ENCODE measurements at places on chromosomes 16 and 17.

DNA sequence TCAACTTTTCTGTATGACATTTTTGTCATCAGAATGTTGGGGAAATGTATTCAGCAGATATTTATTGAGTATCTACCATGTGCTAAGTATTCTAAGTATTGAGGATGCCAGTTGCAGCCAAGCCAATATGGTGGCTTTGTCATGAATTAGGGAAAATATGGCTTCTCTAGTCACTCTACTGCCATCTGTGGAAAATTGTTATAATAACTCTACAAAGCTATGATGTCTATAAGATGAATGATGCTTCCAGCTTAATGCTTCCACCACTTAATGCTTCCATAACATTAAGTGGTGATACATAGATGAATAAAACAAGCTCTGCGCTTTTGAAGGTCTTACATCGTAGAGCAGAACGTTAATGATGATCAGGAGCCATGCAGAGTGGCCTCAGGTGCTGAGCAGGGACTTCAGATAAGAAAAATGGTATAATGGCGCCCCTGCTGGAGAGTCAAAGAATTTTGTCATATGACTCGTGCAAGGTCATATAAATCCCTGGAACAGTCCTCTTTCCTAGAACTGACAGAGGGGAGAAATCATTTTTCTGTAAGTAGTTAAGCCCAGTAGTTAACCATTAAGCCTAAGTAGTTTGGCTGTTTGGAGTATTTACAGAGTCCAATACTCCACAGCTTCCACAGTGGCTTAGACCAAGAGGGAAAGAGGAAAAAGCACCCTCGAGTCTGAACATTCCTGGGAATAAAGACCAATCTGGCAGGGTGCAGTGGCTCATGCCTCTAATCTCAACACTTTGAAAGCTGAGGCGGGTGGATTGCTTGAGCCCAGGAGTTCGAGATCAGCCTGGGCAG, 2.7 kb upstream of the TMIGD1 start:
- no peak for DNase-seq

DNA sequence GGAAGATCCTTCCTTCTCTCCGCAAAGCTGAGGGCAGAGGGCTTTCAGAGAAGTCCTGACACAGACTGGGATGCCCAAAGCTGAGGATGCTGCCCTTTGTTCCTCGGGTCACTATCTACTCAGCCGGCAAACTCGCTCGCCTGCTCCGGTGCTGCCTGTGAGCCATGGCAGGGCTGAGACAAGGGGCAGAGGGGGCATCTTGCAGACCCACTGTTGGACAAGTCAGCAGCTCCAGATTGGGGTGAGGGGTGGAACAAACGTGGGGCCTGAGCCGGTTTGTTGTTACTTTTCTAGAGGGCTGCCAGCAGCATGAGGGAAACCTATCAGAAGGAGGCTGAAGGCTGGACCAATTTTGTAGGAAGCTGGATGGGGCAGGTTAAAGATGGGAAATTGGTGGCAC, 47.1 kb upstream of the PIK3R6 start:
- DNase-seq = no peak

DNA sequence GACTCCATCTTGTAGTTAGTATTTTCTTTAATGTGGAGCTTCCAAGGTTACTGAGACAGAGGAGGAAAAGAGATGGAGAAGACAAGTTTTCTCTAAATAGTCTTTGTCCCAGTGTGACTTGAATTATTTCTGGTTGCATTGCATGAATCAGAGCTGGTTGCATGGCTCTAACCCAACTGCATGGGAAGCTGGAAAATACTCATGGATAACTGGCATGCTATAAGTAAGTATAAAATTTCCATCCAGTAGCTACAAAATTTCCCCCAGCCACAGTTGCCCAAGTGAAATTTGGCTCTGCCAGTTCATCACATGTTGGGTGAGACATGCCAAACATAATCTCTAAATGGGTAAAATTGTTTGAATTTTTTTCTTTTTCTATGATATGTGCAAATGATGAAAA, 1161.5 kb downstream of the CDH11 start:
- no peak for DNase-seq

GRCh38 chr16:75921281-75921680, 195.0 kb upstream of the CPHXL start:
- no peak for DNase-seq

DNA sequence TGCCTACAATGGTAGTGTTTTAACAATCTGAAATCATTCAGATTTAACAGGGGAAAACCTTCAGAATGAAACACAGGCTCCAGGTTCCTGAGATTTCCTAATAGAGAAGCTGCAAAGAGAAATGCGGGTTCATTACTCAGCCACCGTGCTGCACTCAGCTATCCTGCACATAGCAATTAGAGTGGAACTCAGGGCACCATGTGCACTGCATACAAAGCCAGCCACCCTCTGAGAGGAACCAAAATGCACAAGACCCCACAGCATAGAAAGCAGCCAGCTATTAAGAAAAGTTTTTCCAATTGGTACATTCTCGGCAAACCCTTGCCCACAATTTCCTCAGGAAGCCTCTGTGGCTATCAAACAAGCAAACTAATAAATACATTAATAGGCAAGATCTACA, 37.4 kb downstream of the TOM1L2 start:
- DNase-seq = no peak

DNA sequence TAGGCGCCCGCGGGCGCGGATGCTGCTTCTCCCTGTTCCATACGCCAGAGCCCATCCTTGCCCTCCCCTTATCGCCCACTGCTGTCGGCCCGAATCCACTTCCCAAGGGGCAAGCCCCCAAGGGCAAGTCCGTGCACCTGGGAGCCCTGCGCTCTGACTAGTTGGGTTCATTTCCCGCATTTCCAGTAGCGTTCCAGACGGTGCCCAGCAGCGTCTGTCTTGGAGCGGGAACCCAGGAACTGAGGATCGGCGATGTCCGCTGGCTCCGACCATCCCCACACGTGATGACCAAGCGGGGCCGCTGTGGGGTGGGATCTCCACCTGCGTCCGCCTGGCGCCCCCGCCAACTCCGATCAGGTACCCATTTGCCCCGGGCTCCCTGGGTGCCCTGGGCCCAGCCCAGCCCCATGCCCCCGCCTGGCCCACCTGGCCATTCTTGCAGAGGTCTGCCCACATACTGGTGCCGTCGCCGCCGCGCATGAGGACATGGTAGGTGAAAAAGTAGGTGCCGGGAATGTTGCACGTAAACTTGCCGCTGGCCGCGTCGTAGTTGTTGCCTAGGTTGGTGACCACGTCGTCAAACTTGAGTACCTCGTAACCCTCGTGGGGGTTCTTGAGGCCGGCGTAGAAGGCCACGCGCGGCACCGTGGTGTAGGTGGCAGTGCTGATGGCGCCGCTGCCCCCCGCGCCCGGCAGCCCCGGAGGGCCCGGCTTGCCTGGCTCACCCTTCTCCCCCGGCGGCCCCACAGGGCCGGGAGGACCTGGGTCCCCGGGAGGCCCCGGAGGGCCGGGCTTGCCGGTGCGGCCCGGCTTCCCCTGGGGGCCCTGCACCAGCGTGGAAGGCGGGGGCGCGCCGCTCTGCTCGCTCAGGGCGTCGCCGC, 837 bp downstream of the C1QL1 start:
- DNase-seq = no peak

- DNase-seq = no peak
These were observed 136.0 kb upstream of the C17orf78 start for GRCh38 chr17:37239690-37240334.

DNA sequence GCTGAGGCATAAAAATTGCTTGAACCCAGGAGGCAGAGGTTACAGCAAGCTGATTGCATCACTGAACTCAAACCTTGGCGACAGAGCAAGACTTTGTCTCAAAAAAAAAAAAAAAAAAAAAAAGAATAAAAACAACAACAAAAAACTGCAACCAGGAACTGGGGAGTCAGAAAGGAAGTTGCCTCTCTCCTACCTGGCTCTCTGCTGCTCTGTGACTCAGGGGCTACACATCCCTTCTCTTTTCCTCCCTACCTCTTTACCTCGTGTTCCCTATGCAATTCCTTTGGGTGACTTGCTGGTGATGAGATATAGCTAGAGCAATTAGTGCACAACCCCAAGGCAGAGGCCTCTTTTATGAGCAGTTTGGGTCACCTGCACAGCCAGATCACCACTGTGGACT, 95.9 kb downstream of the ABCC1 start:
- DNase-seq = no peak

DNA sequence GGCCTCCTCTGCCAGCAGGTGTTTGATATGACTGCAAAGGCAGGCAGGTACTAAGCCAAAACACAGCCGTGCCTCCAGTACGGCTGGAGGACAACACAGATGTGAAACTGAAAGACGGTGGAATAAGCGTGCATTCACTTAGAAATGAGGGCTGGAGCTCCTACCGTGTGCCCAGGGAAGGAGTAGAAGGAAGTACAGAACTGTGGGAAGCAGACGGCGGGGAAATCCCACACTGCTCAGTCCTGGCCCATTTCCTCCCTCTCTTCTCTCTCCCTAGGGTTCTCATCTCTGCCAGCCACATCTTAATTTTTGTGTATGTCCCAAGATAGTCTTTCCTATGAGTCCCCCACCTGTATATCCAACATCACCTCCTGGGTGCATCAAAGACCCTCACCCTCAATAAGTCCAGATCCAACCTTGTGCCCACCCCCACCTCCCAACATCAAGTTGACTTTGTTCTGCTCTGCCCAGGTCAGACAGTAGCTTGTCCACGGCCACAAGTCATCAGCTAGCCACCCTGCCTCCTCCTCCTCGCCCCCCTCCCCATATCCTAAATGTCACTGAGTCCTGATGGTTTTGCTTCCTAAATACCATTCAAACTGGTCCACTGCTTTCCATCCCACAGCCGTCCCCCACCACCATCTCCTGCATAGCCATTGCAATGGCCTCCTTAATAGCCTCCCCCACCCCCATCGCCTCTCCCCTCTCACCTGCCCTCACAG, 77.1 kb upstream of the RPL38 start:
- no peak for DNase-seq

DNA sequence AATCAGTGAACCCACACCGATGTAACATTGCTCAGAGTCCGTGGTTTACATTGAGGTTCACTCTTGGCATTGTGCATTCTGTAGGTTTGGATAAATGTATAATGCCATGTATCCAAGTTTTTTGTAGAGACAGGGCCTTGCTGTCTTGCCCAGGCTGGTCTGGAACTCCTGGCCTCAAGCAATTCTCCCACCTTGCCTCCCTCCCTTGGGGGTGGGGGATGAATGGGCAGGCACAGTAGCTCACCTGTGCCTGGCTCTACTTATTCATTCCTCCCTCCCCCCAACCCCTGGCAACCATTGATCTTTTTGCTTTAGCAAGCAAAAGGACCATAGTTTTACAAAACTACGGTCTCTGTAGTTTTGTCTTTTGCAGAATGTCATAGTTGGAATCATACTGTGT, 181.4 kb downstream of the SPECC1 start:
- DNase-seq = no peak

Data from left lobe of liver (tissue), 2 donors.